Upper lobe of left lung (tissue), 6 donors: ENCODE measurements at places on chromosomes 12 and 14. TPM values are rescaled to one million over a fixed set of nuclear protein-coding genes. Genes with fewer than 3 reads are reported as not detected.

DNA sequence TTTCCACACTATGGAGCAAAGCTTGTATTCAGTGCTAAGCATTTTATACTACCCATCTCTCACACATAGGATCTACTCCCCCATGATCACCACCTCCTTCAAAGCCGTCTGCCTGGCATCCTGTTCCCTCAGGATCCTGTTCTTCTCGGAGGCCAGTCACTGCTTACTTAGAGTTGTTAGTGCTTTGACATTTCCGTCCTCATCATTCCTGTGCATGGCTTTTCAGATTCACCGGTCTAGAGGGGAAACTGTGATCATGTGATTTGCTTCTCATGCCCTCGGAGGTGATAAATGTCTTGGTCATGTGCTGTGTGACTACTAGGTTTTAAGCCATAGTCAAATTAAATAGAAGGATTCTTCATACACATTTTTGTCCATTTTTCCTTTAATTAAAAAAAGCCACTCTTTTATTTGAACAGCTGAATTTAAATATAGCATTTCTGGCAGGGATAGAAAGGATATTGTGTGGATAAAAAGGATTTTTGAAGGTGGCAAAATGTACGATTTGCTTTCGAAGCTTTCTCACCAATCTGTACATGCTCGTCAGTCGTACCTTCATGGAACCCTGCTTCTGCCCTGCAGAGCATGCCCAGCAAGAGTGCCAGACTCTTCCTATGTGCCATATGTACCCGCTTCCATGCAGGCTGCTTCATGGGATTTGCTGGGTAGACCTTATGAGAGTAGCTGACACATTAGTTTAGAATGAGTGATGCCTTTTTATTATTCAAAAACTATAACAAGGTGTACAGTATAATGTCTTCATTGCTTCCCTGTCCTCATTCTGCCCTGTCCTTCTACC lies 53.3 kb downstream of the BMAL2 start:
- no peaks in the 10 kb centered on the region for H3K36me3 ChIP-seq
- H3K27me3 ChIP-seq = no peaks in the 10 kb centered on the region
- no peak overlapping the region for H3K4me3 ChIP-seq
- no peak for DNase-seq
- H3K4me1 ChIP-seq = no peaks in the 10 kb centered on the region
- H3K27ac ChIP-seq = no peak overlapping the region

Gene GCN1
- 63.9 TPM for total RNA-seq

GRCh38 chr14:99604766-99605298 lies 825 bp upstream of the CCDC85C start:
- peak overlapping the region; percentile 86 for H3K4me3 ChIP-seq
- no peaks in the 10 kb centered on the region for H3K27me3 ChIP-seq
- peak; percentile 91 for DNase-seq
- peaks cover 37% of the 10 kb centered on the region for H3K4me1 ChIP-seq

Gene AQP6
- total RNA-seq = 0.15 TPM

Gene DGKA
- 16.7 TPM for total RNA-seq

Gene SAMD15
- 1.4 TPM for total RNA-seq

Gene KRT79
- total RNA-seq = not detected

GRCh38 chr12:32331133-32331532 lies 68.2 kb upstream of the FGD4 start:
- peaks cover 18% of the 10 kb centered on the region for H3K4me1 ChIP-seq
- H3K27me3 ChIP-seq = no peaks in the 10 kb centered on the region
- H3K4me3 ChIP-seq = no peak overlapping the region
- H3K27ac ChIP-seq = no peak overlapping the region

- H3K27ac ChIP-seq = no peak overlapping the region
- H3K4me3 ChIP-seq = no peak overlapping the region
These were observed 11.9 kb downstream of the BCL11B start for GRCh38 chr14:99260116-99260515.

DNA sequence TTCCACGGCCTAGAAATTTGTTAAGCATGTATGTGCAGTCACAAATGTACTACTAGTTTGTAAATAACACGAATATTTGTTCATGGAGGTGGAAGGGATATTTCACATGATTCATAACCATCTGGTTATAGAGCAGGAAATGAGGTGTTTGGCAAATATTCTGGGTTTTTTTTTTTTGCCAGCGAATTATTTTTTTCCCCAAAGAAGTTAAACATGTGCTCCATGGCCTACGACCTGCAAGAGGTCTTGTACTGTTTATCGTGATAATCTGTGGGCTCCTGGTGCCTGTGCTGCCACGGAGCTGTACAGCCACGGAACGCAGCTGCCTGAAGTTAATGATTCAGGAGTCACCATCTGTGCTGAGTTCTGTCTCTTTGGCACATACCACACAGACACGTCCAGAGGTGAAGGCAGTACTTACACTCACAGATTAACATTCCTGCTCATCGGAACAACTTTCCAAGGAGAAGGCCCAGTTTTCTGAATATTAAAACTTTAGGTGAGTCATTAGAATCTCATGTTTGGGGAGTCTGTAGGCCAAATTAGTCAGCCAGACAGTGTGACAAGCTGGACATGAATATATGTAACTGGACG lies 156.3 kb downstream of the TMX1 start:
- no peak for DNase-seq
- no peak overlapping the region for H3K4me3 ChIP-seq
- no peaks in the 10 kb centered on the region for H3K27me3 ChIP-seq
- peaks cover 12% of the 10 kb centered on the region for H3K4me1 ChIP-seq
- no peaks in the 10 kb centered on the region for H3K36me3 ChIP-seq

GRCh38 chr12:65182012-65182739 lies 12.8 kb downstream of the LEMD3 start:
- no peak for DNase-seq
- no peaks in the 10 kb centered on the region for H3K27me3 ChIP-seq
- H3K36me3 ChIP-seq = no peaks in the 10 kb centered on the region
- no peak overlapping the region for H3K4me3 ChIP-seq
- H3K27ac ChIP-seq = no peak overlapping the region
- H3K4me1 ChIP-seq = peaks cover 9% of the 10 kb centered on the region

Gene AMDHD1
- total RNA-seq = 2.1 TPM

DNA sequence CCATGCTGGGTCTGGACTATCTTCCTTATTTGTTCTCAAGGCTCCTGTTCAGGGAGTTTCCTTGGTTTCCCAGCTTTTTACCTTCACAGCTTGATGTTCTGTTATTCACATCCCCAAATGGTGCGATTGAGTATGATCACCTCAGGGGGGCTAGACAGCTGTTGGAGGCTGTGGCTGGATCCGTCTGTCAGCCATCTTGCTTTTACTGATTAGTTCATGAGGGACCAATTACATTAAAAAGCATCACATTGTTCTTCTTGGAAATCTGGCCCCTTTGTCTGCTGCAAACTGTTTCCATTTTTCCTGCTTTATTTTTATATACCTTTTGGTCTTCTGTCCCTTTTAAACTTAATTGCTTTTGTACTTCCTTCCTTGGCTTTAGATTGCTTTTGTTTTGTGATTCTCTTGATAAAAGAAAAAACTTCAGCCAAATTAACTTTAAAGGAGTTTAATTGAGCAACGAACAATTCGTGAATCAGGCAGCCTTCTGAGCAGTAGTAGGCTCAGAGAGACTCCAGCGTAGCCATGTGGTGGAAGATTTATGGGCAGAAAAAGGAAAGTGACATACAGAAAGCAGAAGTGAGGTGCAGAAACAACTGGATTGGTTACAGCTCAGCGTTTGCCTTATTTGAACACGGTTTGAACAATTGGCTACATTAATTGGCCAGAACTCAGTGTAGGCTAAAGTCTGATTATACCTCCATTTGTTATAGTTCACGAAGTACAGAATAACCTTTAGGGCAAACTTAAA lies 208.7 kb downstream of the AEBP2 start:
- no peak for DNase-seq
- H3K36me3 ChIP-seq = no peaks in the 10 kb centered on the region
- no peak overlapping the region for H3K27ac ChIP-seq
- H3K4me3 ChIP-seq = no peak overlapping the region
- no peaks in the 10 kb centered on the region for H3K4me1 ChIP-seq

Gene ZNF10
- 1.1 TPM for total RNA-seq

DNA sequence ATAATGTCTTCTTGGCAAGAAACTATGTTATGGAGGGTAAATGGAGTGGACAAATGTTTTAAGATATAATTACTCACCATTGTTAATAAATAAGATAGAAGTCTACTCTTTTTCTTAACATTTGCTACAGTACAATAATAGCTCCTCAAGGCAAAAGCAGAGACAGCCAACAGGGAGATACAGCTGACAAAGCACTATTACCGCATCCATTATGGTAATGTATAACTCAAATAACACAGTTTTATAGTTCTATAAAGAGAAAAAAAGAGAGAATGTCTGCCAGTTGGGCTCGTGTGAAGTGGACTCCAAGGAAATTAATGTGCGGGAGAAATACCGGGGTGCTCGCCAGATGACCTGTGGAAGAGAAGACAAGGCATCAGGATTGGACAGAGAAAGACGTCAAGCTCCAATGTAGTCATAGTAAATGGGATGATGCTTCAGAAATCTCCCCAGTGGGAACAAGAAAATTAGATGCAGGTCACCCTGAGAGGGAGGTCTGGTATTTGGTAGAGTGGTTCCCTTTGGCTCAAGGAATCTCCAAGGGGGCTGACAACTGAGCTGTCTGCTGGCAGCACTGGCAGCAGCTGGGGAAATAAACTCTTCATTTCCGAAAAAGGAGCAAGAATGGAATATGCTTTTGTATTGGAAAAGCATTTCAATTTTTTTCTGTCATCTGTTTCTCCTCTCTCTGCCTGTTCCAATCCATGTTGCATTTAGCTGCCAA lies 343.9 kb downstream of the LRFN5 start:
- no peak overlapping the region for H3K27ac ChIP-seq
- DNase-seq = no peak
- H3K27me3 ChIP-seq = no peaks in the 10 kb centered on the region
- H3K4me1 ChIP-seq = no peaks in the 10 kb centered on the region

Gene TCL1B
- total RNA-seq = not detected

Gene CLEC14A
- 121 TPM for total RNA-seq

- DNase-seq = no peak
- no peak overlapping the region for H3K4me3 ChIP-seq
- no peaks in the 10 kb centered on the region for H3K4me1 ChIP-seq
- no peak overlapping the region for H3K27ac ChIP-seq
- H3K27me3 ChIP-seq = no peaks in the 10 kb centered on the region
These were observed 28.7 kb downstream of the NELL2 start for GRCh38 chr12:44847403-44847802.

Gene FOXG1
- total RNA-seq = not detected

- H3K27ac ChIP-seq = no peak overlapping the region
- peaks cover 28% of the 10 kb centered on the region for H3K36me3 ChIP-seq
- peaks cover 2% of the 10 kb centered on the region for H3K4me1 ChIP-seq
- H3K27me3 ChIP-seq = no peaks in the 10 kb centered on the region
- DNase-seq = no peak
These were observed 7.4 kb downstream of the RPL6 start for GRCh38 chr12:112401903-112402498.

GRCh38 chr12:29309320-29309902 lies 71.6 kb downstream of the ERGIC2 start:
- DNase-seq = no peak
- H3K27ac ChIP-seq = no peak overlapping the region
- H3K36me3 ChIP-seq = no peaks in the 10 kb centered on the region
- H3K4me3 ChIP-seq = no peak overlapping the region
- H3K27me3 ChIP-seq = no peaks in the 10 kb centered on the region
- no peaks in the 10 kb centered on the region for H3K4me1 ChIP-seq

GRCh38 chr14:94648801-94649200 lies 36.6 kb downstream of the SERPINA3 start:
- H3K36me3 ChIP-seq = no peaks in the 10 kb centered on the region
- H3K27ac ChIP-seq = no peak overlapping the region
- no peaks in the 10 kb centered on the region for H3K27me3 ChIP-seq
- no peak for DNase-seq
- H3K4me3 ChIP-seq = no peak overlapping the region

DNA sequence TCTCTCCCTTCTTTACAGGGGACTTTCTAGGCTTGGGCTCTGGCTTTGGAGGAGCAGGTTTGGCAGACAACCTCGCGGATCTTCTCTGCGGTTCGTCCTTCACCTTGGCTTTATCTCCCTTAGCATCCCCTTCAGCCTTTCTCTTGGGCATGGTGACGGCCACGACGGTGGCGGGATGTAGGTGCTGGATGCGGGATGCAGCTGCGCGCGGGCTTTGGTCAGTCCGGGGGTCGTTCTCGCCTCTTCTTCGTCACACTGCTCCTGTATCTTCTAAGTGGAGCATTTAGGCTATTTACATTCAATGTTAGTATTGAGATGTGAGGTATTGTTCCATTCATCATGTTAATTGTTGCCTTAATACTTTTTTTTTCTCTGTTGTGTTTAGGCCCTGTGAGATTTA lies 217.2 kb upstream of the STXBP6 start:
- H3K27ac ChIP-seq = no peak overlapping the region
- H3K36me3 ChIP-seq = no peaks in the 10 kb centered on the region
- DNase-seq = no peak
- no peaks in the 10 kb centered on the region for H3K27me3 ChIP-seq
- no peaks in the 10 kb centered on the region for H3K4me1 ChIP-seq
- H3K4me3 ChIP-seq = no peak overlapping the region

Gene WNT1
- total RNA-seq = not detected

DNA sequence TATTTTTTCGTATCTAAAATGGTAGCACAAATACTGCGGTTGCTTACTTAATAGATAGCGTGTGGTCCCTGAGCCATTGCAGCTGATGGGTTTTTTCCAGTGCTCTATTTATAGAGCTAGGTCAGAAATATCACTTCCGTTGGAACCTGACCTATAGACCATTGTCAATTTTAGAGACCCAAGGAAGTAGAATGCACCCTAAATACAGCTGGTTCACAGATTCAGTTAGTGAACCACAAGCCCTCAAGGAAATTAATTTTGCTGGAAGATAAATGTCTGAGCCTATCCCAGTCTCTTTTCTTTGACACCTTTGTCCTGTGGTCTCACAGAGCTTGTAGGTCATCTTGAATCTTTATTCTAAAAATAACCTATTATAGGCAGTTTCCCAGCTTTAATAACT lies 391.0 kb downstream of the ZFP36L1 start:
- no peak for DNase-seq
- H3K4me1 ChIP-seq = peaks cover 53% of the 10 kb centered on the region
- no peaks in the 10 kb centered on the region for H3K36me3 ChIP-seq
- no peak overlapping the region for H3K4me3 ChIP-seq

DNA sequence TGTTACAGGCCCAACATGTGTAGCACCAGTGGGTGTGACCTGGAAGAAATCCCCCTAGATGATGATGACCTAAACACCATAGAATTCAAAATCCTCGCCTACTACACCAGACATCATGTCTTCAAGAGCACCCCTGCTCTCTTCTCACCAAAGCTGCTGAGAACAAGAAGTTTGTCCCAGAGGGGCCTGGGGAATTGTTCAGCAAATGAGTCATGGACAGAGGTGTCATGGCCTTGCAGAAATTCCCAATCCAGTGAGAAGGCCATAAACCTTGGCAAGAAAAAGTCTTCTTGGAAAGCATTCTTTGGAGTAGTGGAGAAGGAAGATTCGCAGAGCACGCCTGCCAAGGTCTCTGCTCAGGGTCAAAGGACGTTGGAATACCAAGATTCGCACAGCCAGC lies 8.6 kb downstream of the BCL2L14 start:
- H3K4me3 ChIP-seq = no peak overlapping the region
- no peaks in the 10 kb centered on the region for H3K4me1 ChIP-seq
- DNase-seq = no peak

Gene GPR135
- 9.4 TPM for total RNA-seq

Gene FSCB
- not detected for total RNA-seq

GRCh38 chr12:70646850-70647249 lies 9.6 kb upstream of the PTPRB start:
- no peaks in the 10 kb centered on the region for H3K27me3 ChIP-seq
- no peak overlapping the region for H3K4me3 ChIP-seq
- H3K4me1 ChIP-seq = peaks cover 2% of the 10 kb centered on the region
- H3K36me3 ChIP-seq = no peaks in the 10 kb centered on the region
- no peak for DNase-seq

GRCh38 chr12:122527478-122527944 lies 462 bp downstream of the KNTC1 start:
- H3K36me3 ChIP-seq = no peaks in the 10 kb centered on the region
- H3K27ac ChIP-seq = peak overlapping the region; percentile 100
- peak overlapping the region; percentile 62 for H3K4me3 ChIP-seq
- peaks cover 29% of the 10 kb centered on the region for H3K4me1 ChIP-seq
- DNase-seq = peak; percentile 36
